ENCODE measurements at places on chromosomes 4 and X.

DNA sequence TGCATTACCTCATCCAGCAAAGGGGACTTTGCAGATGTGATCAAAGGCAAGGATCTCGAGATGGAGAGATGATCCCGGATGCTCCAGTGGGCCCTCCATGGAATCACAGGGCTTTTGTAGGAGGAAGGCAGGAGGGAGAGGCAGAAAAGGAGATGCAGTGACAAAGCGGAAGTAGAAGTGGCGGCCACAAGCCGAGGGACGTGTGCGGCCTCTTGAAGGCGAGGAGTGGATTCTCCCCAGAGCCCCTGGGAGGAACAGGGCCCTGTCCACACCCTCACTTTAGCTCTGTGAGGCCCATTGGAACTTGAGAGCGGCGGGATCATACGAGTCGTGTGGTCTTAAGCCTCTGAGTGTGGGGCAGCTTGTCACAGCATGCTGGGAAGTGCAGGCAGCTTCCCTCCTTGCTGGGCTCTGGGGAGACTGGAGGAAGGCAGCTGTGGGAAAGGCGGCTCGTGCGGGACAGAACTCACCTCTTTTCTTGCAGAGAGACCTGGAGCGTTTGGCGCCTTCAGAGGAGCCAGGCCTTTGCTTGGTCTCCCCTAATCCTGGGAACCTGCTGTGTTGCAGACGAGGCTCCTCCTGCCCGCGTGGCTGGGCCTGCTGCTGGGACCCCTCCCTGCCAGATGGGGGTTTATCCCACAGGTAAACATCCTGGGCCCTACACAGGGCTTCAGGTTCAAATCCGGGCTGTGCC, 10.2 kb downstream of the SH3TC1 start:
- DNase-seq, result no peak

- no peak for DNase-seq
Measured at GRCh38 chr4:99578714-99579113, 4.1 kb downstream of the MTTP start.

DNA sequence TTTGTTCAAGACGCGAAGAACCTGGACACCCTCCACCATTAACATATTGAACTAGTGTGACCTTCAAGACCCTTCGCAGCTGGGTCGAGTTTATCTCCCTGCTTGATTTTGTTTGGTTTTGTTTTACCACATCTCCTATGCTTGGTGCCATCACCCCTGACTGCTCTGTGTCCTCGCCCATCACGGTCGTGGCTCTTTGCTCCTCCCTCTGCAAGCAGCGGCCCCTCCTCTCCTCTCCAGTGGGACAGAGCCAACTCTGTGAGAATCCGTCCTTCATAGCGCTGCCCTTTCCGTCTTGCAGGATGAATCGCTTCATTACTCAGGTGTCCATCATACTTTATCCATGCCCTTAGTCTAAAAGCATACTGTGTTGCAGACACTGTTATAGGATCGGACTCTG, 9.1 kb upstream of the FAM149A start:
- DNase-seq, result no peak

DNA sequence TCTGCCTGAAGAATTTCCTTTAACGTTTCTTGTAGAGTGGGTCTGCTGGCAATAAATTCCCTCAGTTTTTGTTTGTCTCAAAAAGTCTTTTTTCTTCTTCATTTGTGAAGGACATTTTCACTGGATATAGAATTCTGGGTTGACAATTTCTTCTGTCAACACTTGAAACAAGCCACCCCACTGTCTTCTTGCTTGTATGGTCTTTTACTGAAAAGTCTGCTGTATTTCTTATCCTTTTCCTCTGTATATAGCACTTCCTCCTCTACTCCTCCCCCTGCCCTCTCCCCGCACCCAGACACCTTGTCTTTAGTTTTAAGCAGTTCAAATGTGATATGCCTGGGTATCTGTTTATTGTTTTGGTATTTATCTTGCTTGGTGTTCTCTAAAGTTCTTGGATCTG, 23.3 kb downstream of the SLC9A7 start:
- DNase-seq, result no peak

DNA sequence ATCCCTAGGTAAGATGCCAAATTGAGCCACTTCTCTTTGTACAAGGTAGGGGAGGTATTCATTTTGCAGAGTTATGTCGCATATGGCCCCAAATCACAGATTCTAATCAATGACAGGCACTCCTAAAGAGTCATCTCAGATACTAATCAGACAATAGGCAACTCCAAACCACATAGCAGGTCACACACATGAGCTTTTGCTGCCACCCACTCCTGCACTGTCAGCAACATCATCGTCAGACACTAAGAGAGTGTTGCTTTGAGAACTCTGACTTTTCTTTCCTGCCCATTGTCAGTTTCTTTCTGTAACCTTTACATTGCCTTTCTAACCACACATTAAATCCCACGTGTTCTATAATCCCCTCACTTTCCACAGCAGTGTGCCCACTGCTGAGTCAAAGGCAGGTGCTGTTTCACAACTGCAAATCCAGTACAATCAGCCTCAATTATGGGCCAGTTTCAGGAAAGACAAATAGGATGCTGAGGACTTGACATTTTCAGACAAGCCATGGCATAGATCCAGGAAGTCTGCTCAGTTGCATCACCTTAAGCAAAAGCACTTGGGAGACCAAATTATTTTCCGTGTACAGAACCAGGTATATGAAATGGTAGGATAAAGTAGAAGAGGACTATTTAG, 23.5 kb downstream of the TMEM31 start:
- no peak for DNase-seq

DNA sequence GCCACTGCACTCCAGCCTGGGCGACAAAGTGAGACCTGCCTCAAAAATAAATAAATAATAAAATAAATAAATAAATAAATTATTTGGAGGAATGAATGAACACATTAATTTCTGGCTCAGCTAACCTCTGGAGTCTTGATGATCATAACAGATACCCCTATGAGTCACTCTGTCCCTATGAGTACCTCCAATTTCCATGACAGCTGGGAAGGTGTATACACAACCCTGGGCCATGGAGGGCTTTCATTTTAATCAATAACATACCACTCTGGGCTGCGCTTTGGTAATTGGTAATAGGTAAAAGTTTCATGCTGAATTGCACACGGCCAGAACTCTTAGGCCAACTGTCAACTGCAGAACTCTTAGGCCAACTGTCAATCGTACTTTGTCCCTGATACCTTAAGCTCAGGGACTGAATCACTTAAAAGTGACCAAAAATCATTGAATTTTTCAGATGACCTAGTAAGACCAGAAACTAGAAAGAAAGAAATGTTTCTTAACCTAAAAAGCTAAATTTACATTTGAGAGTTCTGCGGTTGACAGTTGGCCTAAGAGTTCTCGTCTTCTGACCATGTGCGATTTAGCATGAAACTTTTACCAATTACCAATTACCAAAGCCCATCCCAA, 112.4 kb downstream of the ATP11C start:
- no peak for DNase-seq
